MG63 (cell line): ENCODE measurements at places on chromosomes 7 and 10. TPM values are rescaled to one million over a fixed set of nuclear protein-coding genes. Genes with fewer than 3 reads are reported as not detected.

DNA sequence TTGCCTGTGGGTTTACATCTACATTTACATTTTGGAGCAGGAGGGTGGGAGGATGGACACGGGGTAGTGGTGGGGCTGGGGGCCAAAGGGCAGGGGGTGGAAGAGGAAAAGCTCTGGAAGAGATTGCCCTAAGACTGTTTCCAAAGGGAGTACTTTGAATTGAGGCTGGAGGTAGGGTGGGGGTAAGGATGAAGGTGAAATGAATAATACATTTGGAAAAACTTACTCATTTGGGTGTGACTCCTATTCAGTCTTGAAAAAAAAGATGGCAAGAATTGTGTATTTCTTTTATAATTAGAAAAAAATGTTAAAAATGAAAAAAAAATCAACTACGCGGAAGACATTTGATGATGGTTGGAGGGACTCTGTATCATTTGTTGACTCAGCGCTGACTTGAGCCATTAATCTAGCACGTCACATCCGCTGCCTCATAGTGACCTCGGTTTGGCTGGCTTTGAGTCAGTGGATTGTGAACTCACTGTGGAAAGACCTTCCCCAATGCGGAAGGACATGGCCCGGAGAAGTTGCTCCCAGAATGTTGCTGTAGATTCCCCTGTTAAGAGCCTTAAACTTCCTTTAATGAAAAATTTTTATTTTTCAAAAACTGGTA is 2.8 kb downstream of the FAM180A start:
- peak; percentile 87 for DNase-seq

- DNase-seq = no peak
These were observed 3.3 kb upstream of the GAD2 start for GRCh38 chr10:26213157-26213800.

GRCh38 chr10:124464028-124464965 is 2.7 kb downstream of the LHPP start:
- DNase-seq = no peak

Gene SFTPD
- total RNA-seq = not detected in 2 replicates

- no peak for DNase-seq
These were observed 322.6 kb downstream of the GRM8 start for GRCh38 chr7:126930166-126930565.

Gene GRID2IP
- not detected in 2 replicates for total RNA-seq

DNA sequence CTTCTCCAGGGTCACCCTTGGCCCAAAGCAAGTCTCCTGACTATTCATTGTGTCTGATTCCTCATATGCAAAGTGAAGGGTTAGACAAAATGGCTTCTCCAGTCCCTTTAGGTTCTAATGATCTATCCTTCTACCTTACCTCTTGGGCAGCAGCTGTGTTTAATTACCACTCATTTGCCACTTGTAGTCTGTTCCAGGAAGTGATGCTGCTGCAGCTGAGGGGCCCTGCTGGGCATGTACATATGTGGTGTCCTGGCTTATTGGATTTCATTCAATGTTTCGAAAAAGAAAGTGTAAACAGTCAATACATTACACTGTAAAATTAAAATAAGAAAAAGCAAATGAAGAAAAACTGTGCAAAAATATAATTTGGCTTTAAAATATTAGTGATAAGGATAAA is 36.6 kb downstream of the SCIN start:
- no peak for DNase-seq

DNA sequence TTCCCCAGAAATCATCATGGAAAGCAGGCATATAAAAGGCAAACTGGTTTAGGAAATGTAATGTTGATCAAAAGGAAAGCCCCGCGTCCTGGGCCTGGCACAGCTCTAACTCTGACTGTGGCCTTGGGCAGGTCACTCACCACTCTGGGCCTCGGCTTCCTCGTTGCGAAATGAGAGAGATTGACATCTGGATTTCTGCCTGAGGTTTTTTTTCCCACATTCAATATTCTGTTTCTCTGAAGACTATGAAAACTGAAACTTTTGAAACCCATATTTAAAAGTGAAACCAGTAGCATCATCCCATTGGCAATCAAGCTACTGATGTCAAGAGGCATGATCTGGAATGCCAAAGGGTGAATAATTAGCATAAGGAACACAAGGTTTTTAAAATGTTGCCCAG is 369.7 kb upstream of the NPVF start:
- no peak for DNase-seq

Gene OGDHL
- total RNA-seq = 0.16 TPM in 1 of 2 replicates, not detected in the other
